Stimulated activated CD4-positive, alpha-beta T cell treated with anti-CD3 and anti-CD28 coated beads, TNF-alpha, amount 100 ng/mL, for 24 hours (primary cell): ENCODE measurements at places on chromosomes 12 and 14.

DNA sequence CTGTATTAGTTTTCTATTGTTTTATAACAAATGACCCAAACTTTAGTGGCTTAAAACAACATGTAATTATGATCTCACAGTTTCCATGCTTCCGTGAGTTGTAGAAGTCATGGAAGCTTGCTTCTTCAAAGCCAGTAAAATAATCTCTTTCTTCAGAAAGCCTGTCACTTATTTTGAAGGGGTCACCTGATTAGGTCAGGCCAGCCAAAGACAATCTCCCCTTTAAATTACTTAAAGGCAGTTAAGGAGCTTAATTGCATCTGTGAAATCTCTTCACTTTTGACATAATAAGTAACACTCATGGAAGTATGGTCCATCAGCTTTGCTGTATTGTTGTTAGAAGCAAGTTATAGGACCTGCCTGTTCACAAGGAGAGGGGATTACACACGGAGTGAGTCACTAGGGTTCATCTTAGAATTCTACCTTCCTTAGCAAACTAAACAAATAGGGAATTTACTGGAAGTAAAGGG, 89.8 kb downstream of the FAR2 start:
- no peak for DNase-seq

DNA sequence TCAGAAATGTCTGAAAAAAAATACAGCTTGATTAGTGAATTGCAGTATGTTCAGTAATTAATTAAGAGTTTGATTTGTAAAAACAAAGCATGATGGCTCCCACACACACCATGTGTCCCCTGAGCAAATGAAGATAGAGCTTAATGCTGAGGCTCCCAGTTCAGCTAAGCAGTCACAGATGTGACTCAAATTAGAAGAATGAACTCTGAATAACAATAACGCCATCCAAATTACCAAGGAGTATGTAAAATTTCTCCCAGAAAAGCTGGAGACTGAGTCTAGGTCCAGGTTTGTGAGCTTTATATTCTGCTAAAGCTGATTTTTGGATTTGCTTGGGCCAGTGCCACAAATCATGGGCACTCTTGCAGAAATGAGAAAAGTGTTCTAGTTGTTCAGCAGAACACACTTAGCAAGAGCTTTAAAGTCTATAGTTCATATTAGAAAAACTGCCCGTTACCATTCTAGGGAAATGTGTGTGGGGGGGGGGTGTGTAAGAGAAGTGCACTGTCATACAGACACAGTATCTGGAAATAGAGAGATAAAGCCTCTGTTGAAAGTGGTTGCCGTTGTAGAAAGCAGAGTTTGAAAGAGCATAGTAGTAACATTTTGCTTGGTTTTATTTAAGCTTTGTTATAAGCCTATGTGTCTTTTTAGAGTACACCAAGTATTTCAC, 253.1 kb downstream of the BCAT1 start:
- DNase-seq = no peak

- DNase-seq = no peak
Observed at GRCh38 chr12:28799348-28799747, 349.7 kb upstream of the FAR2 start.

DNA sequence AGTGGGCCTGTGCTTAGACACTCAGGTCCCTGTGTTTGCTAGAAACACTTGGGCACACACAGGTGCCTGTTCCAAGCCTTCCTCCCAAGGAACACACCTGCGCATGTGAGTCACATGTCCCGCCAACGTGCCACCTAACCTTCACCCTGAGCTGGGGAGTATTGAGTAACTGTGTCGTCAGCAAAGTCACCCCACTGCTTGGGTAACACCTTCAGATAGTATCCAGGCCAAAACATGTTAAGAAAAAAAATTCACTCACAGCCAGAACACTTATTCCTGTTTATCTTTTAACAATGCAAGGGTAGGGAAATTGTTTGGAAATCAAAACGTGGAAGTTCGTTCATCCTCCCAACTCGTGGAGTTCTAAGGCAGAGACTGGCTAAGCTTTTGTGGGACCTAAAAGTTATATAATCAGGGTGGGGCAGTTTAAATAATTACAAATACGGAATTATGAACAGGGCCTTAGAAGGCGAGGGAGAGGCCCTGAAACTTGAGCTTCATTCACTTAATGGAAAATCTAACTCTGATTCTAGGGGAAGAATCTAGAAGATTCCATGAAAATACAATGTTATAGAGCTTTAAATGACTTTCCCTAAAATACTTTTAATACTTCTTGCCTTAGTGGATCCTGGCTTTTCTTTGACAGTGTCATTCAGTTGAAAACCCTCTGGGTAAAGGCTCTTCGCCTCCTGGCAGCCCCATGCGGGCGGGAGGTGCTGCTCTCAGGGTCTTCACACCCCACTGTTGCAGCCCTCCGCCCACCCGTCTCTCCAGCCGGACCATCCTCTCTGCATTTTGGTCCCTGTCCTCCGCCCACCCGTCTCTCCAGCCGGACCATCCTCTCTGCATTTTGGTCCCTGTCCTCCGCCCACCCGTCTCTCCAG, 30.3 kb upstream of the ADIPOR2 start:
- DNase-seq = peak; percentile 41

GRCh38 chr14:74949191-74949601, 6.2 kb downstream of the PGF start:
- DNase-seq = no peak

GRCh38 chr14:80545935-80546854, 334.9 kb upstream of the DIO2 start:
- no peak for DNase-seq

GRCh38 chr14:38209572-38210557, 2.2 kb downstream of the SSTR1 start:
- no peak for DNase-seq

DNA sequence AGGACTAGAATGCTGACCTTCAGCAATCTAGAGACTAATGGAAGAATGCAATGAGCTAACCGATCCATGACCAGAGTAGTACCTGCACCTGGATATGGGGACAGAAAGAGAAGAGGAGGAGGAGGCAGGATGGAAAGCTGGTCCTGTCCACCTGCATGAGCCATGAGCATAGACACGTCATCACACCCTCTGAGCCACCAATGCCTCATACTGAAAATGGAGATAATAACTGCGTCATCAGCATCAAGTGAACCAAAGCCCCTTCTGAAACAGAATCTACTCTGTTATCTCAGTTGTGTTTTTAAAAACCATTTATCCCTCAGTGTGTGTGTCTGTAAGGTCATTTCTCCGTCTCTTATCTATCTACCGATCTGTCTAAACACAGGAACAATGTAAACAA, 327.0 kb downstream of the BCL11B start:
- DNase-seq = no peak

- DNase-seq = no peak
Observed at GRCh38 chr14:23385244-23385641, 8.4 kb downstream of the CMTM5 start.

DNA sequence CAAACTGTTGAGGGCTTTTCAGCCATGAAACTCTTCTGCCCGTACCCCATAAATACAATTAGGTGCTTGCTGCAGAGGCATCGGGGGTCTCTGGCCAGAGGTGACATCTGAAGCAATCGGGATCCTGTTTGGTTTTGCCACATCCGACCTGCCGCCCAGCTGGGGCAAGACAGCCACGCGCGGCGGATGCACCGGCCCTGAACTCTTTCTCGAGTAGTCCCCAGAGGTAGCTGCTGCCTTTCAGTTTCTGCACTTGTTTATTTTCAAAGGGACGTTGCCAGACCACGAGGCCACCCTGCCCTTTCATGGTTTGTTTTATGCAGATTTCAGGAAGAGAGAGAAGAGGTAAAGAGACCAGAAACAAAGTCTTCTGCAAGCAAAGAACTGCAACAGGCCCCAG, 10.6 kb upstream of the MLXIP start:
- DNase-seq = peak; percentile 23

DNA sequence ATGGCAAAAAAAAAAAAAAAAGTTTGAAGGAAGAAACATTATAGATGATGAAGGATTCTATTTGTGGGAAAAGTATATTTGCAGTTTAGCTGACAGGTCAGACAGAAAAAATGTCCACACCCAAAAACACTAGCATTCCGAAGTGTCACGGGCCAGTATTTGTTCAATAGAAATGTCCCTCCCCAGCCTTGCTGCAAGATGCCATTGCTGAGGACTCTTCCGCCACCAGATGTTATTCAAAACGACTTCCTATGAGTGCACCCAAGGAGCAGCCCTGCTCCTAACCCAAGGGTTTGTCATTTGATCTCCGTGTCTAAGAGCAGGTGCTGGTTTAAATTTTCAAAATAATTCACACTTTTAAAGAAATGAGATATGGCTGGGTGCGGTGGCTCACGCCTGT, 163.1 kb downstream of the GCH1 start:
- DNase-seq = no peak

- no peak for DNase-seq
Observed at GRCh38 chr12:132077322-132078100, 66.6 kb downstream of the DDX51 start.

- DNase-seq = no peak
Observed at GRCh38 chr14:71094722-71095121, 187.5 kb downstream of the PCNX1 start.

GRCh38 chr12:30462249-30462648, 233.4 kb downstream of the IPO8 start:
- DNase-seq = no peak

DNA sequence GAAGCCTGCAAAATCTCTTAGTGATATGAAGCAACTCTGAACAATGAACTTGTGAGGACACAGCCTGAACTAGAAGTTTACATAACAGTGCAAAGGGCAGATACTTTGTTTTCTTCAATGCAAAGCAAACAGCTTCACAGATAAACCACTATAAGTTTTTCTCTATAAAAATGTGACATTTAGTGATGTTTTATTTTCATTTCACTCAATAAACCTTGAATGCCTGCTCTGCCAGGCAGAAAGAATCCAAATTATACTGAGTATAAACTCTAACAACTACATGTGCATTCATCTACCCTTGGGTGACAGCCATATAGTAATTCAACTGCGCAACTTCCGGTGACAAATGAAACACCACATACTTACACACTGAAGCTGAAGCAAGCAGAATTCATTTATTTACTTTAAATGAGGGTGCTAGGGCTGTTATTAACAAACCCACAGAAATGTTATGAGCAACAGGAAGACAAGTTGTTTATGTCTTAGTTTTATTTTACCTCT, 10.3 kb downstream of the DCP1B start:
- DNase-seq = no peak

DNA sequence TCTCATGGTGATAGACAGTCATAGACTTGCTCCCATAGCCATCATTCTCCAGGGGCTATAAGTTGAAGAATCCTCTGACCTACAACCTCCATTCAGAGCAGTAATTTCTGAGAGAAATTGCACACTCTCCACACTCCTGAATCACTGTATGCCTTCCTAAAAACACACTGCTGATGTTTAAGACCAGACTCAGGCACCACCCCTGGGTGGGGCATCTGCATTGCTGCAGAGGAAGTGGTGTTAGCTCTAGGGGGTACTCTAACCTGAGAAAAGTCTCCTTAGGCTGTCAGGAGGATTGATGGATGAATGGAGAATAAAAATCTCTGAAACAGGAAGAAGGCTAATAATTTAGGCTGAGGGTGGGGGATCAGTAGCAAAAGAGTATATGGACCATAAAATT, 436.1 kb downstream of the DAD1 start:
- DNase-seq = no peak

DNA sequence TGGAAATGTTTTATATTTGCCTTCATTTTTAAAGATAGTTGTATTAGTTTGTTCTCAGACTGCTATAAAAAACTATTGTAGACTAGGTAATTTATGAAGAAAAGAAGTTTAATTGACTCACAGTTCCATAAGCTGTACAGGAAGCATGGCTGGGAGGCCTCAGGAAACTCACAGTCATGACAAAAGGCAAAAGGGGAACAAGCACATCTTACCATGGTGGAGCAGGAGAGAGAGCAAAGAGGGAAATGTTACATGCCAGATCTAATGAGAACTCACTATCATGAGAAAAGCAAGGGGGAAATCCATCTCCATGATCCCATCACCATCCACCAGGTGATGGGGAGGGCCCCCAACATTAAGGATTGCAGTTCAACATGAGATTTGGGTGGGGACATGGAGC, 35.5 kb upstream of the UNC79 start:
- DNase-seq = no peak

DNA sequence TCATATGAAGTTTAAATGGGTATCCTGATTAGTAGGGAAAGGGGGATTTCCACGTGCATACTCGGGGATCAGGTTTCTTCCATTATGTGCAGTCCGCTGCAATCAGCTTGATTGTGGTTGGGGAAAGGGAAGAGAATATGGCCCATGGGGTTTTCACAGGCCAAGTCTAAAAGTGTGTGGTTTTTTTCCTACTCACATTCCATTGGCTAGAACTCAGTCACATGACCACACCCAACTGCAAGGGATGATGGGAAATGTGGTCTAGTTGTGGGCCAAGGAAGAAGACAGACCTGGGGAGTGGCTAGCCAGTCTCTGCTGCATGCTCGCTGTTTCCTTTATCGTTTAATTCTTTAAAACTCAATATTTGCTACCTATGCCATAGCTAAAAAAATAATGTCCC, 105.1 kb downstream of the PRIMA1 start:
- no peak for DNase-seq

- DNase-seq = no peak
Observed at GRCh38 chr12:39341761-39342160, 101.2 kb downstream of the KIF21A start.

DNA sequence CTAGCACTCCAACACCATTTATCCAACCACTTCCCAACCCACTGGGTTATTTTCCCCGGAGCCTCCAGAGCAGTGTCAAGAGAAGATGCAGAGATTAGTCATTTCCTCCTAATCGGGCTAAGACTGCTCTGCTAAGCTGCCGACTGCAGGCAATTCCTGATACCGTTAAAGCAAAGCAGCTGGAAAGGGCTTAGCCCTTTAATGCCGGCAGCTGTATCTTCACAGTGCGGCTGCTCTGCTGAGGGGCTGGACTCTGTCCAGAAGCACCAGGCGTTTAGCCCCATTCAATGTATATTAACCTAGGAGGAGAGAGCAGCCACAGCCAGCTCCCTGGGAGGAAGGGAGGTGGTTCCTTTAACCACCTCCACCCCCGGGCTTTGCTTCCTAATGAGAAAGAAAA, 11.1 kb downstream of the AQP6 start:
- DNase-seq = no peak

GRCh38 chr14:64170181-64170580, 124.0 kb downstream of the ESR2 start:
- no peak for DNase-seq

DNA sequence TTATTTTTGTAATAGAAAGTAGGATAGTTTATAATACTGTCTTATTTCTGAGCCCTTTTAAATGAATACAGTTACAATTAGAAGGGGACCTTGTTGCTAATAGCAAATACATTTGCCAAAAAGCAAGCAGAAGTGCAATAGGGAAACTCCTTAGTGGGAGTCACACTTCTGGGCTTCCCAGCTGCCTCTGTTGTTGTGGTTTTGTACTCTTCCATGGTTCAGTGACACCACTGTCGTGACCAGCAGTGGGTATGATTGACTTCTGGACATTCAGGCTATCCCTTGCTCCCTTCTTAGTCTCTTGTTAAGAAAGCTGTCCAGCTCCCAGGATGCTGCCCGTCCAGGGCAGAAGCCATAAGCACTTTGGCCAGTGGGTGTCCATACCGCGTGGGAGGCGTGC, 22.6 kb downstream of the TCTN1 start:
- no peak for DNase-seq

- DNase-seq = no peak
Observed at GRCh38 chr12:102024765-102025164, 37.0 kb downstream of the WASHC3 start.
